ENCODE measurements at places on chromosomes 1 and 21. TPM values are rescaled to one million over a fixed set of nuclear protein-coding genes. Genes with fewer than 3 reads are reported as not detected.

BEST4 gene
- not detected for total RNA-seq

NBPF9 gene
- 13.2 TPM for total RNA-seq

SPATA46 gene
- not detected for total RNA-seq

CELA3B gene
- not detected for total RNA-seq
